ENCODE measurements at places on chromosomes 5 and 9. TPM values are rescaled to one million over a fixed set of nuclear protein-coding genes. Genes with fewer than 3 reads are reported as not detected.
A peak's percentile ranks its signal among the peaks of the same experiment; 100 is the strongest.

DNA sequence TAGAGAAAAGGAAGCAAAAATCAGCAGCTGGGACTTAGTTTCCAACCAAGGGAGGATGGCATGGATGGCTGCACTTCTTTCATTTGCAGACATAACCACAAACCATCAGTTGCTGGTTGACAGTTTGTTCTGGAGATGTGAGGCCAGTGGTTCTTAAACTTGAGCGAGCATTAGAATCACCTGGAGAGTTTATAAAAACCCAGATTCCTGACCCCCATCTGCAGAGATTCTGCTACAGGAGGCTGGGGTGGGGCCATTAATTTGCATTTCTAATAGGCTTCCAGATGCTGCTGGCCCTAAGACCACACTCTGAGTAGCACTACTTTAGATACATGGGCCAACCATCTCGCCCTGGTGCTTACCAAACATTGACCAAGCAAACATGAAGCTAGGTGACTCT is 60.8 kb downstream of the MARCHF3 start:
- H3K4me1 ChIP-seq, result peaks cover 21% of the 10 kb centered on the region
- no peaks in the 10 kb centered on the region for H3K36me3 ChIP-seq
- no peak for DNase-seq
- H3K4me3 ChIP-seq, result no peak overlapping the region

DNA sequence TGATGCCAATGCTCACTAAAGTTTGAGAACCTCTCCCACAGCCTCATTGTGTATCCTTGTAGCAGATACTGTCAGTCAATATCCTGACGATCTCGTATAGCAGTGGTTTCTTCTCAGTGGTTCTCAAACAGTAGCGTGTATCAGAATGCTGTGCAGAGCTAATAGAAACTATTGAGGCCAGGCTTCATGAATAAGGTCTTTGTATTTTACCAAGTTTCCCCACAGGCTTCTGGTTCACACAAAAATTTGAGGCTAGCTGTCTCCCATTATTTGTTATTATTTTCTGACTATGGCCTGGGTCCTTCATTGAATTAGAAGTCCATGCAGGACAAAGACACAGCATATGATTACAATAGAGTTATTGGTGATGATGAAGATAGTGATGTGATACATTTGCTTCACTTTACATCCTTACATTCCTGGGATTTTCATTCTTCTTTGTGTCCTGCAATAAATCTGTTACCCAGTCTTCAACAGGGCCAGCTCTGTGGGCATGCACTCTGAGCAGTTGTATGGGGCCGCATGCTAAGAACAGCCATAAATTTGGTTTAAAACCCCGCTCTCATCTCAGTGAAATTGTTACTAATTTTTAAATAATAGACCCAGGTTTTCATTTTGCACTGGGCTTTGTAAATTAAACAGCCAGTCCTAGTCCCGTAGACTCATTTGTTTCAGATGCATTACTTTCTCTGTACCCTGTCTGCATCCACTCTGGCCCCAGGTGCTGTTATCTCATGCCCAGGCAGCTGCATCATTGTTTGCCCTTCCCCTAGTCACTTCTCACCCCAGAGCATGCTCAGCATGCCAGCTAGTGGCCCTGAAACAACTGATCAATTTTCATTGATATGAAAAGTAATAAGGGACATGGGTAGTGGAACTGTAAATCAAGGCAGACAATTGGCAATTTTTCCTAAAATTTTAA is 199.9 kb upstream of the PIK3R1 start:
- H3K4me1 ChIP-seq, result no peaks in the 10 kb centered on the region
- DNase-seq, result no peak
- no peak overlapping the region for H3K27ac ChIP-seq
- H3K4me3 ChIP-seq, result no peak overlapping the region

- no peak for DNase-seq
- no peaks in the 10 kb centered on the region for H3K36me3 ChIP-seq
- peak overlapping the region; percentile 59 for H3K4me3 ChIP-seq
- no peaks in the 10 kb centered on the region for H3K27me3 ChIP-seq
Measured at GRCh38 chr5:16615741-16616535, 859 bp downstream of the RETREG1 start.

DNA sequence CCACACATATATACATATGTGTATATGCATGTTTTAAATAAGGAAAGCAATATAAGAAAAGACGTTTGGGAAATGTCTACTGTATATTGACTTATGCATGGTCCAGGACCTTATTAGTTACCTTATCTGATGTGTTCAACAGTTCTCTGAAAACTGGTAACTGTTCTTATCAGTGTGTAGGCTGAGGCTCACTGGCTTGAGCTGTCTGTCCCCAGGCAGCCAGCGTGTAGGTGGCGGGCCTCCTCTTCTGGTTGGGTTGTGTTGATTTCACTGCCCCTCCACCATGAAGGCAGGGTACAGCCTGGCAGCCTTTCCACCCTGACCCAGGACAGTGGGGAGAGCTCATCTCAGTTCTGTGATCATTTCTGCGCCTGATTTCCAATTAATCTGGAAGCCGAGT is 38.7 kb upstream of the SEMA4D start:
- H3K4me3 ChIP-seq, result no peak overlapping the region
- no peak for DNase-seq
- H3K4me1 ChIP-seq, result no peaks in the 10 kb centered on the region

Gene ECSCR
- total RNA-seq, result 5.4 TPM

- no peak overlapping the region for H3K4me3 ChIP-seq
- DNase-seq, result no peak
- no peaks in the 10 kb centered on the region for H3K36me3 ChIP-seq
- H3K27me3 ChIP-seq, result no peaks in the 10 kb centered on the region
- no peak overlapping the region for H3K27ac ChIP-seq
Measured at GRCh38 chr5:89441965-89442364, 559.0 kb upstream of the MEF2C start.

DNA sequence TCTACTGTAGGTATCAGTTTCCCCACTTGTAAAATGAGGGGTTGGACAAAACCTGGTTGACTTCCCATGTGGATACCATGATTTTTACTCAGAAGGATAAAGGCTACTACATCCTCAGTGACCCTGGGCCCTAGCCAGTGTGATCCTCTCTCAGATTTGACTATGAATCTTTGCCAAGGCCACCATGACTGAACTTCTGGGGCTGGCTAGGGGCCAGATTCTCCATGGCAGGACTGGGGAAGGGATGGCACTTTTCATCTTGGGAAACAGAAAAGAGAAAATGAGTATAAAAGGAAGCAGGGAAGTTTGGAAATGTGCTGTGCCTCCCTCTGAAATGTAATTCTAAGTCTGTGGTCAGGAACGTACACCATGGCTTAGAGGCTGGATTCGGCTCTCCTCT is 1.4 kb upstream of the FSTL4 start:
- no peak overlapping the region for H3K27ac ChIP-seq
- DNase-seq, result no peak
- H3K4me3 ChIP-seq, result no peak overlapping the region
- peaks cover 27% of the 10 kb centered on the region for H3K27me3 ChIP-seq
- peaks cover 7% of the 10 kb centered on the region for H3K4me1 ChIP-seq
- H3K36me3 ChIP-seq, result no peaks in the 10 kb centered on the region

Measured in gastrocnemius medialis (tissue), 4 donors.